ENCODE measurements at places on chromosomes 5 and 9. TPM values are rescaled to one million over a fixed set of nuclear protein-coding genes. Genes with fewer than 3 reads are reported as not detected.

DNA sequence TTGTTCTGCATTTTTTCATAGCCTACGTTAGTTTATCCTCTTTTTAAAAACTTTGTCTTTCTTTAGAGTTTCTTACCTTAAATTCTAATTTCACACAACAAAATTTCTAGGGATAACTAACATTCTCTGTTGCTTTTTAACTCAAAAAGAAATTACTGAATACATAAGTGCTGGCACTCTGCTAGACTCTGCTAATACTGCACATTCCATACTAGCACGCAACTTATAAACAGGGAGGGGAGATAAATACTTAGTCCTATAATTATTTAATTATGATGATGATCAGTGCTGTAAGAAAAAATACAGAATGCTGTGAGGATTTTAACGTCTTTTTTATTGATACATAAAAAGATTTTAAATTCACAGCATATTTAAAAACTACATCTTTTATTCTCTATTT lies 25.1 kb downstream of the RNF145 start:
- H3K4me3 ChIP-seq: no peak overlapping the region
- peaks cover 30% of the 10 kb centered on the region for H3K4me1 ChIP-seq
- no peak overlapping the region for H3K27ac ChIP-seq
- no peak for DNase-seq
- no peaks in the 10 kb centered on the region for H3K27me3 ChIP-seq
- H3K36me3 ChIP-seq: peaks cover 4% of the 10 kb centered on the region

GRCh38 chr9:70258692-70259511 lies at the start of gene SMC5:
SMC5 (plus strand) TSS chr9:70258978; CDS start chr9:70259079, 101 bp downstream.
- peaks cover 10% of the 10 kb centered on the region for H3K27me3 ChIP-seq
- H3K27ac ChIP-seq: peak within 1 kb of the TSS; percentile 87
- H3K36me3 ChIP-seq: peaks cover 21% of the 10 kb centered on the region
- H3K4me3 ChIP-seq: peak within 1 kb of the TSS; percentile 94
- peaks cover 38% of the 10 kb centered on the region for H3K4me1 ChIP-seq
- peak; percentile 92 for DNase-seq

- no peak overlapping the region for H3K27ac ChIP-seq
- H3K4me3 ChIP-seq: no peak overlapping the region
- peaks cover 48% of the 10 kb centered on the region for H3K4me1 ChIP-seq
Measured at GRCh38 chr9:106890608-106891007, 27.6 kb downstream of the ZNF462 start.

DNA sequence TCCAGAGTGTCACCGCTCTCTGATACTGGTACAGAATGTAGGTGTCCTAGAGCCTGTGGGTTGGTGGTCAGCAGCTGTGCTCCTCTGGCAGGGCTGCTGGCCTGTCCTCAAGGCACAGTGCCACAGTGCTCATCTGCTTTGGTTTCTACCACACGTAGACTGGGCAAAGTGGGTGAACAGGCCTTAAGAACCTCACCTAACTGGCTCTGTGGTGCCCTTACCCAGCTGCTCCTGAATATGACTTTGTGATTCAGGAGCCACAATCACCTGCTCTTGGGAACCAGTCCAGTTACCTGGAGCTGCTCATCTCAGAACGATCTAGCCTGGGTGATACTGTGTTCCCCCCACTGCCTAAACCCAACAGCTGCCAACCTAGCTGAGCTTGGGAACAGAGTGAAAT lies 6.4 kb downstream of the NOP16 start:
- DNase-seq: no peak
- H3K27ac ChIP-seq: no peak overlapping the region
- H3K4me1 ChIP-seq: peaks cover under 1% of the 10 kb centered on the region
- H3K27me3 ChIP-seq: no peaks in the 10 kb centered on the region
- no peak overlapping the region for H3K4me3 ChIP-seq

DNA sequence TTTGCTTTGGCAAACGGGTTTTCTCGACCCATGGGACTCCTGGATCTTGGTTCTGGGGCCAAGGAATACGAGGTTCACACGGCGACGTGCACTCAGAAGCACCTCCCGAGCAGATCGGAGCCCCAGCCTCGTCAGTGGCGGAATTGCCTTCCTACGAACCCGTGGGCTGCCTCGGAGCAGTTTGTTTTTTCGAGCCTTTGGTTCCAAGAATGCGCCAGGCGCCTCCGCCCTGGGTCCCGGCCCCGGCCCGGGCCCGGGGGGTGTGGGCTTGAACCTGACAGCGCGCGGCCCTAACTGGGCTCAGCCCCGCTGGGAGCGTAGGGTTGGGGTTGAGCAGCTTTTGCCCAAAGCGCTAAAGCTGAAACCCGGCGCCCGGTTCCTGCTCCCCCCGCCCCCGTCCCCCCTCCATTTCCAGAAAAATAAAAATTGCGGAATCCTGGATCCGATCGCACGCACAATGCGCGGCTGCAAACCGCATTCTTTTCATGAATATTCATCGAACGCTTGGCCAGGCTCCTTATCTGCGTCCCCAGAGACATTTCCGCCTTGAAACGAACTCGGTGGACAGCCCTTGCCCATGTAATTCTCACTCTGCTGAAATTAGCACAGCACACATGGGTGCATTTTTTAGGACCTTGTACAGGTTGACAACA lies 1.0 kb downstream of the BASP1 start:
- peak overlapping the region; percentile 70 for H3K27ac ChIP-seq
- DNase-seq: peak; percentile 29
- peaks cover 14% of the 10 kb centered on the region for H3K27me3 ChIP-seq
- H3K36me3 ChIP-seq: peaks cover 8% of the 10 kb centered on the region
- H3K4me1 ChIP-seq: peaks cover 17% of the 10 kb centered on the region

GRCh38 chr9:32306006-32306405 lies 78.4 kb upstream of the ACO1 start:
- no peaks in the 10 kb centered on the region for H3K4me1 ChIP-seq
- H3K27me3 ChIP-seq: no peaks in the 10 kb centered on the region
- no peak for DNase-seq
- no peaks in the 10 kb centered on the region for H3K36me3 ChIP-seq

- no peaks in the 10 kb centered on the region for H3K36me3 ChIP-seq
- DNase-seq: no peak
- no peaks in the 10 kb centered on the region for H3K27me3 ChIP-seq
- H3K4me1 ChIP-seq: peaks cover 9% of the 10 kb centered on the region
- H3K4me3 ChIP-seq: no peak overlapping the region
Measured at GRCh38 chr9:29648601-29649000, 2075.3 kb upstream of the C9orf72 start.

DNA sequence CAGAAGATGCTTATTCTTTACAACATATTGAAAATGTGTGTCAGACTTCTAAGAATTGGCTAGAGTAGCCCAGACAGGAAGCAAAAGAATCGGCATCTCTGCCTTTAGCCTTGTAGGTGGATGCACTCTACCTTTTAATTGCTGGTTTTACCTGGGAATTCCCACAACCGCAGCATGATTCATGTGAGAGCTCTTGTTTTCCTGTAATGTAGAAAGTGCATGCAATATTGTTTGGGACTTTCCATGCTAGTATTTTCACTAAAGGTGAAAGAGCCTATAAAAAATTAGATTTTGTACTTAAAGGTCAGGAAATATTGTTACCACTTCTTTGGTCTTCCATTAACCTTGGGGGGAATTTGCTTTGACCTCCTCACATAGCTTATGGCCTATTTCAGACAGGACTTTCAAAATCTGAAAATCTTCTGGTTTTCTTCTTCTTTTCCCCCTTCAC lies 89.8 kb downstream of the NTRK2 start:
- DNase-seq: no peak
- no peak overlapping the region for H3K27ac ChIP-seq
- H3K4me3 ChIP-seq: no peak overlapping the region
- H3K4me1 ChIP-seq: no peaks in the 10 kb centered on the region
- H3K27me3 ChIP-seq: no peaks in the 10 kb centered on the region
- H3K36me3 ChIP-seq: peaks cover 3% of the 10 kb centered on the region

CTNNAL1 gene
- 31.2 TPM for total RNA-seq

DMGDH gene
- total RNA-seq: 0.36 TPM

TYRP1 gene
- total RNA-seq: 0.23 TPM

CTSL gene
- total RNA-seq: 90.6 TPM

SCGB3A2 gene
- 1.4 TPM for total RNA-seq

Measured in endothelial cell (in vitro differentiated cells).